ENCODE measurements at places on chromosomes 4 and X.

DNA sequence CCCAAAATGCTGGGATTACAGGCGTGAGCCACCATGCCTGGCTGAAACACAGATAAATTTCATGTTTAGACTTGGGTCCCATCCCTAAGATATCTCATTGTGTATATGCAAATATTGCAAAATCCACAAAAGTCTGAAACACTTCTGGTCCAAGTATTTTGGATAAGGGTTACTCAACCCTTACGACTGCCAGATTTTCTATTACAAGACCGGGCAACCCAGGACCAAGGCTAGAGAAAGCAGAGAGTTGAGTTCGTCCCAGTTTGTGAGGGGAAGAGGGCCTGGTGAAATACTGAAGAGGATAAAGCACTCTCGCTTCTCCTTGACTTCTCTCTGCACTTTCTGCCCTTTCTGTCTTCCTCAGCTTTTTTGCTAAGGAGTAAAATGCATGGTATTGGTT, 34.5 kb downstream of the ZFX start:
- DNase-seq = no peak

- DNase-seq = no peak
Observed at GRCh38 chrX:2867206-2867605, 38.5 kb downstream of the GYG2 start.

GRCh38 chr4:5051278-5052203, at the start of gene STK32B:
Gene STK32B, plus strand, starts transcription at chr4:5051480.
- no peak for DNase-seq

DNA sequence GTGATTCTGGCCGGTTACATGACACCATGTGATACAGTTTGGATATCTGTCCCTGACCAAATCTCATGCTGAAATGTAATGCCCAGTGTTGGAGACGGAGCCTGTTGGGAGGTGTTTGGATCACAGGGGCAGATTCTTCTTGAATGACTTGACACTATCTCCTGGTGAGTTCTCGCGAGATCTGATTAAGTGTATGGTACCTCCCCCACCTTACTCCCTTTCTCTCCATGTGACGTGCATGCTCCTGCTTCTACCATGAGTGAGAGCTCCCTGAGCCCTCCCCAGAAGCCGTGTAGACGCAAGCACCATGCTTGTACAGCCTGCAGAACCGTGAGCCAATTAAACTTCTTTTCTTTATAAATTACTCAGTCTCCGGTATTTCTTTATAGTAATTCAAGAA, 23.6 kb downstream of the CPE start:
- DNase-seq = no peak

GRCh38 chr4:44679060-44679459, 840 bp downstream of the GUF1 start:
- no peak for DNase-seq

DNA sequence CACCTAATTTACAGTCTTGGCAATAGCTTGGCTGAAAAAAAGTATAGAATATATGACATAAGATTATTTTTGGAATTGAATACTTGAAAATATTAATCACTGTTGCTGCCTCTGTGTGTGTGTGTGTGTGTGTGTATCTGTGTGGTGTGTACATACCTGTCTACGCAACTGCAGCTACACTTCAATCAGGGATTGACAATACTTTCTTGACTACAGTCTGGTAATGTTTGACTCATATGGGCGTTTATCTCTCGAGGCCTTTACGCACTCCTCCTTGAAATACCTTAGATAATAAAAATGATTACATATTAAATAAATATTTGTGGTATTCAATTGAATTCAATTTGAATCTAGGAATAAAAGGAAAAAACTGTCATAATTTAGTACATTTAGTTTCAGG, 565.2 kb downstream of the PCDH18 start:
- DNase-seq = no peak

- no peak for DNase-seq
Observed at GRCh38 chr4:139921429-139922184, 232.4 kb downstream of the MAML3 start.

- DNase-seq = no peak
Observed at GRCh38 chr4:24473309-24473721, 111.0 kb downstream of the DHX15 start.

DNA sequence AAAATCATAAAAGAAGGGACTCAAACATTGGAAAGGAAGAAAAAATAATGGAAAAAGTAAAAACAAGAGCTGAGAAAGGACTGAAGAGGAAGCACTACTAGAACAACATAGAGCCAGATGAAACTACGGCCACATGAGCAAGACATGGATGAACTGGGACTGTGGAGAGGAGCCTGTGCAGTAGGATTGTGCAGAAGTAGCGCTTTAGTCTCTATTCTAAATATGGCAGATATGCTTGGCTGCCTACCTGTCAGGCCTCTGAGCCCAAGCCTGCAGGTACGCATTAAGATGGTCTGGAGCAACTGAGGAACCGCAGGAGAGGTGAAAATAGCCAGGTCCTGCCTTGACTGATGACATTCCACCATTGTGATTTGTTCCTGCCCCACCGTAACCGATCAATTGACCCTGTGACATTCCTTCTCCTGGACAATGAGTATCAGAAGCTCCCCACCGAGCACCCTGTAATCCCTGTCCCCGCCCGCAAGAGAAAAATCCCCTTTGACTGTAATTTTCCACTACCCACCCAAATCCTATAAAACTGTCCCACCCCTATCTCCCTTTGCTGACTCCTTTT, 154.3 kb downstream of the CAMK2D start:
- DNase-seq = no peak

DNA sequence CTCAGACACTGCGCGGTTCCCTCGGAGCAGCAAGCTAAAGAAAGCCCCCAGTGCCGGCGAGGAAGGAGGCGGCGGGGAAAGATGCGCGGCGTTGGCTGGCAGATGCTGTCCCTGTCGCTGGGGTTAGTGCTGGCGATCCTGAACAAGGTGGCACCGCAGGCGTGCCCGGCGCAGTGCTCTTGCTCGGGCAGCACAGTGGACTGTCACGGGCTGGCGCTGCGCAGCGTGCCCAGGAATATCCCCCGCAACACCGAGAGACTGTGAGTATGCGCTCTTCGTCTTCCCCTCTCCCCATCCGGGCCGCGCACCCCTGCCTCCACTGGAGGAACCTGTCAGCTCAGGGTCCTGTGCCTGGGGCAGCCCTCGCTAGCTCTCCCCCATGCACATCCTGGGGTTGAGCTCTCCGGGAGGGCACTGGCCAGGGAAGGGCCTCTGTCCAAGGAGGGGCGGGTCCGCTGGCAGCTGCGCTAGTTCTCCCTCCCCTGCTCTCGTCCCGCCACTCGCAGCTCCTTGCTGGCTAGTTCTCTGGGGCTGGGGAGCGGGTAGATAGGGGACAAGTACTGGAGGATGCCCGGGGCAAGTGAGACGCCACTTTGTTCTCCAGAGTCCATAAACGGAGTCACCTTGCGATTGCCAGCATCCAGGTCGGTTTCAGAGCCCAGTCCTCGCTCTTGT, 2.2 kb downstream of the SLIT2 start:
- DNase-seq = no peak

DNA sequence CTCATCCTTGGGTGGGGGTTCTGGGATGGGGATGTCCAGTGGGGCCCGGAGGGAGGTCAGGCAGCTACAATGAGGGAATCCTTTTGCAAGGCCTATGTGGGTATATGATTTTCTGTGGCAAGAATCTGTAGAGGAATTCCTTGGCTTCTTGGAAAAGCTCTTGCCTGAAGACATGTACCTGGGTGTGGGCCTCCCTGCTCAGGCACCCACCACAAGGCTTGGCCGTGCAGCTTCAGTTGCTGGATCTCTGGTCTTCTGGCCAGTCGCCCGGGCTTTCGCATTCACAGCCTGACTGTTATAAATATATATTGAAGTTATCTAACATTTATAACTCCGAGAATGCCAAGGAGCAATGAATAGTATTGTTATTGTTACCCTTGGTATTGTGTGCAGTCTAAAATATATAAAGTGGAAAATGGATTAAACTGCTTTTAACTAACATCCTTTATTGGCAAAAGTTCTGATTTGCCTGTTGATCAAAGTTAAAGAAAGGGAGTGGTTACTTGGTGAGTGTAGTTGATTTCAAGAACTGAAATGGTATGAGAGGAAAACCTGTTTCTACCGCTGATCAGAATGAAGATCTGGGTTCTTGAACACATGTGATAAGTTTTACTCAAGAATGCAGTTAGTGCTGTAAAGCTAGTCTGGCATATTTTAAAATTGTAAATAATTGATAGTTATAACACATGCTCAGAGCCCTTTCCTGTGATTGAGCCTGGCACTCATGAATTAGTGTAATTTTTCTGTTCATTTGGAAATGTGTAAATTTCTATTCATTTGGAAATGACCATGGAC, 36.0 kb downstream of the PTTG2 start:
- DNase-seq = no peak

DNA sequence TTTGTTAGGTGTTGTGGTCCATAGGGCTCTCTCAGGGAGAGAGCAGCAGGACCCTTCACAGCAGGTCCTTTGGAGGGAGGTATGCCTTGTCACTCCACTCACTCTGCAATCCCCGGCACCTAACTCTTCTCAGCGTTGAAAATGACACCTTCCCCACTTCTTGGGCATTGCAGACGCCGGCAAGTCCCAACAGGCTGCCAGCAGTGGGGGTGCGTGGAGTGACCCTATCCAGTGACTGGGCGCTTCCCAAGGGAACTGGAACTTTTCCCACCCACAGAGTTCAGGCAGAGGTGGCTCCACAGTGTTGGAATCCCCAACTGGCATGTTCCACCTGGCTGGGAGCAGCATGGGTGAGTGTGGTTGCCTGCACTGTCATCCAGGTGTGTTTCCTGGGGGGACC, 705.1 kb upstream of the FRG1 start:
- DNase-seq = no peak

- DNase-seq = no peak
Observed at GRCh38 chr4:105923497-105924238, 28.4 kb downstream of the NPNT start.

All from activated naive CD8-positive, alpha-beta T cell treated with anti-CD3 and anti-CD28 coated beads, Interleukin-2, amount 50 U/mL, for 16 hours (primary cell).